Lower leg skin (tissue), 4 donors: ENCODE measurements at places on chromosomes 11 and 22. TPM values are rescaled to one million over a fixed set of nuclear protein-coding genes. Genes with fewer than 3 reads are reported as not detected.

- no peak for DNase-seq
These were observed 1.2 kb downstream of the C11orf68 start for GRCh38 chr11:65917434-65918210.

Gene OR51S1
- not detected for total RNA-seq

DNA sequence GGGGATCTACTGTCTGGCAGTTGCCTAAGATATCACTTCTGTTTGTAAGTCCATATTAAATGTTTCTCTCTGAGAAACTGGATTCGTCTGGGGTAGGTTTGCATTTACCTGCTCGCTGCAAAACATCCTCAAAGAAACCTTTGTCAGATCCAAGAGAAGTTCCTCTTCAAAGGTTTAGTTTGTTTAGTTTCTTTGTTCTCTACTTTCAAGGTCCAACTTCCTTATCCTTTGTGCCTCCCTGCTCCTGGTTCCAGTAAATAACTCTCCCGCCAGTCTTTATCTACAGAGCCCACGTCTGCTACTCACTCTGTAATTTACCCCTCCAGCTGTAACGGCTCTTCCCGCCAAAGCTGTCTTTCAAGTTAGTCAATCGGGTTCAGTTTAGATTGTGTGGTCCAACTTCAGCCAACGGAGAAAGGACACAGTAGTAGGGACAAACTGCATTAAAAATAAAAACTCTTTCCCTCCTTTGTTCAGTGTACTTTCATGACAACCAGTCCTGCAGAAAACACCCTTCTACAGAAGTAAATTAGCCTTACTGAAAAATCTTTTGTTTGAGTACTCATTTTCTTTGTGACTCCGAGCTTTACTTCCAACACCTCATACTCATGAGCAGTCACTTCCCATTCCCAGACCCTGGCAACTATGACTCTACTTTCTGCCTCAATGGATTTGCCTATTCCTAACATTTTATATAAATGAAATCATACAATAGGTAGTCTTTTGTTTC, 41.0 kb downstream of the TMPRSS5 start:
- no peak for DNase-seq

- DNase-seq: no peak
These were observed 192.1 kb downstream of the IGLL1 start for GRCh38 chr22:23387827-23388516.
